ENCODE measurements at places on chromosomes 12 and 14.

GRCh38 chr12:121858662-121859572, at the start of gene HPD:
Gene HPD (minus strand): TSS chr12:121858859. CDS start chr12:121858823, 36 bp downstream.
- peak; percentile 51 for DNase-seq

- DNase-seq = no peak
These were observed 228.6 kb downstream of the DACT1 start for GRCh38 chr14:58866391-58866790.

GRCh38 chr12:25976289-25976688, 17.8 kb downstream of the RASSF8 start:
- DNase-seq = no peak

DNA sequence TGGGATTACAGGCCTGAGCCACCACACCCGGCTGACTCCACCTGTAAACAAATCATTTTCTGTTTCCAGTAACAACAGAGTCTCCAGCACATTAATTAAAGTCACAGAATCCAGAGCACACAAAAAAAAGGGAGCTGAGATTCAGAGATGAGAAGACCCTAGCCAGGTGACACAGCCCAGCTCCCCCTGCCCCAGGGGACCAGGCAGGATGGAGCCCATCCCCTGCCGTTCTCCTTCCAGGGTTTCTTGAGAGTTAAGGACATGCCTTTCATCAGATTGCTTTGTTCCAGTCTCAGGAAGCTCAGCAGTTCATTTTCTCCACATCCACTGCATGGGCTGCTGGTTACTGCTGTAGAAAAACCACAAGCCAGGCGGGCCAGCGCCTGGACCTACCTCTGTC, 81.2 kb downstream of the RIMBP2 start:
- DNase-seq = no peak

DNA sequence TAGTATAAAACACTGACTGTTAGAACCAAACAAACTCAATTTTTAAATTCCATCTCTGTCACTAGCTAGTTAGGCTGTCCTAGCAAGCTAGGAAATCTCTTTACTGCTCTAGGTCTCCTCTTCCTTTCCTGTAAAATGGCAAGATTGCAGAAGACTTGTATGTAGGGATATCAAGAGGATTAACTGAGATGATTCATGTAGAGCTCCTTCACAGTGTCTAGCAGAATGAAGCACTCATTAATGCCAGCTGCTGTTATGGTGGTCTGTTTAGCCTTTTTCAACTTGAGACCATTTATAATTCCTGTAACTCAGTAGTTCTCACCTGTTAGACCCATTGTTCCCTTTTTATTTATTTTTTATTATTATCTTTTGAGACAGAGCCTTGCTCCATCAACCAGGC, 67.8 kb upstream of the KCNH3 start:
- no peak for DNase-seq

DNA sequence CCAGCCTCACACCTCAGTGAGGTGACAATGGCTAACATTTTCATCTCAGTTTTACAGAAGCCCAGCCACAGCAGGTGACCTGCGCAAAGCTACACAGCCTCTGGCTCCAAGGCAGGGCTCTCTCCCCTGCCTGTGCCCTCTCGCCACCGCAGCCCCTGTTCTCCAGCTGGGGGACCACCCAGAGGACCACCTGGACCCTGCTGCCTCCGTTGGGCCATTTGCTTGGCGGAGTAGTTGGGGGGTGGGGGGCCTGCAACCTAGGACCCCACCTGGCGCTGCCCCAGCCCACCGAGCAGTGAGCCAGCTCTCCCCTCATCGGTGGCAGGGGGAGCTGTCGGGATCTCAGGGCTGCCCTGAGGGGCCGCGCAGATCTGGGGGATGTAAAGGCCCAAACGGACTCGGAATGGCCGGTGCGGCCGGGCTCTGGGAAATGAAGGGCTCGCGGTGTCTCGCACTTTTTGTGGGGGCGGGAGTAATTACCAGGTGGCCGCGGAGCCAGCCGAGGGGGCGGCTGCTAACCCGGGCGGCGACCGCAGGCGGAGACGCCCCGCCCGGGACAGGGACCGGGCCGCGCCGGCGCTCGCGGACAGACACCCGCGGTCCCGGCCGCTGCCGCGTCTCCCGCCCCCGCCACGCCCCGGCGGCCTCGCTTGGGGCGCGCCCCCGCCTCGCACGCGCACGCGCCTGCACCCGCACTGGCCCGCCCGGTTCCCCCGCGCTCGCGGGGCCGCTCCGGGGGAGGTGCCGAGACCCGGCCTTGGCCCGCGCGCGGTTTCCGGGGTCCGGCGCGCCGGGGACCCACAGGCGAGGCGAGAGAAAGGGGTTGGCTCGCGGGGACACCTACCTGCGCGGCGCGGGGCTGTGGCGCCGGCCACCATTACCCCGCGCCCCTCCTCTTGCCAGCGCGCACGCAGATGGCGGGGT, 8.6 kb upstream of the GPR68 start:
- DNase-seq = no peak

DNA sequence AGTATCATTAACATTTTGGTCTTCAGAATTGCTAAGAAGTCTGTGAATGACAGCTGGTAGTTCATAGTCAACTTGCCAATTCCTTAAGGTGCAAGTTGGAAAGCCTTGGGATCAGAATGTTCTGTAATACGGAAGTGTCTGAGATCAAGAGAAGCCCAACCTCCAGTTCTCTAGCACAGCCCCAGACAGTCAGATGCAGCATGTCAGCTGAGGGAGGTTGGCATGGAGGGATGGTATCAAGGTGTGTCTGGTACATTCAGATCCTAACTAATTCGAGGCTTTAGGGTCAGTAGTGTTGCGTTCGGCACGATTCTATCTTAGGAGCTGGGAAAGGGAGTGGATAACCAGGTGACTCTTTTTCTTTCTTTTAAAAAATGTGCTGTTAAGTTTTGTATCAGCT, 38.3 kb downstream of the FNTB start:
- DNase-seq = no peak

- no peak for DNase-seq
These were observed 153.1 kb upstream of the FOXG1 start for GRCh38 chr14:28613532-28613931.

GRCh38 chr14:47044841-47045240, 393.3 kb upstream of the RPL10L start:
- DNase-seq = no peak

DNA sequence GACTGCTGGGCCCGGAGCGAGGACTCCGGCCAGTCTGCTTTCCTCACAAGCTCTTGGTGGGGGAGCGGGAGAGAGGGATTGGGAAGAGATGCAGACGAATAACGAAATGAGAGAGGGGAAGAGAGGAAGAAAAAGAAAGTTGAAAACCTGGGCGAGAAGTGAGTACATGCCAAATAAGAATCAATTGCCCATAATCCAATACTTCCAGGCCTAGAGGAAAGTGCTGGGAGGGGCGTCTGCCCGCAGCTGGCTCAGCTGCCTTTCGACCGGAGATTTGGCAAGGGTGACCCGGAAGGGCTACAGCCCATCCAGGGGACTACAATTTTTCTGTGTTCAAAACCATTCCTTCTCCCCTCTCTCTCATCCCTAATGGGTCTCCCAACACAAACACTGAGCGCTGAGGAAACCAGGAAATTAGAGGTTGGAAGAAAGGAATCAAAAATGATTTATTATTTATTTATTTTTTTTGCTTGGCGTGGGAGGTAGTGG, 4.9 kb downstream of the NKX2-1 start:
- no peak for DNase-seq

GRCh38 chr12:122104844-122105243, 26.3 kb downstream of the MLXIP start:
- no peak for DNase-seq

- DNase-seq = peak; percentile 17
These were observed 92.4 kb upstream of the TMEM260 start for GRCh38 chr14:56487090-56487667.

- no peak for DNase-seq
These were observed 219.2 kb upstream of the TBX3 start for GRCh38 chr12:114903083-114903691.

- DNase-seq = no peak
These were observed 61.6 kb downstream of the RIN3 start for GRCh38 chr14:92575061-92575747.
